Esophagus mucosa (tissue), 1 donor: ENCODE measurements at places on chromosomes 7 and 10. TPM values are rescaled to one million over a fixed set of nuclear protein-coding genes. Genes with fewer than 3 reads are reported as not detected.

TWIST1 gene
- total RNA-seq, result 0.64 TPM

CALHM1 gene
- 0.04 TPM for total RNA-seq

NXPH1 gene
- total RNA-seq, result not detected

NEURL1 gene
- total RNA-seq, result 0.16 TPM

DNA sequence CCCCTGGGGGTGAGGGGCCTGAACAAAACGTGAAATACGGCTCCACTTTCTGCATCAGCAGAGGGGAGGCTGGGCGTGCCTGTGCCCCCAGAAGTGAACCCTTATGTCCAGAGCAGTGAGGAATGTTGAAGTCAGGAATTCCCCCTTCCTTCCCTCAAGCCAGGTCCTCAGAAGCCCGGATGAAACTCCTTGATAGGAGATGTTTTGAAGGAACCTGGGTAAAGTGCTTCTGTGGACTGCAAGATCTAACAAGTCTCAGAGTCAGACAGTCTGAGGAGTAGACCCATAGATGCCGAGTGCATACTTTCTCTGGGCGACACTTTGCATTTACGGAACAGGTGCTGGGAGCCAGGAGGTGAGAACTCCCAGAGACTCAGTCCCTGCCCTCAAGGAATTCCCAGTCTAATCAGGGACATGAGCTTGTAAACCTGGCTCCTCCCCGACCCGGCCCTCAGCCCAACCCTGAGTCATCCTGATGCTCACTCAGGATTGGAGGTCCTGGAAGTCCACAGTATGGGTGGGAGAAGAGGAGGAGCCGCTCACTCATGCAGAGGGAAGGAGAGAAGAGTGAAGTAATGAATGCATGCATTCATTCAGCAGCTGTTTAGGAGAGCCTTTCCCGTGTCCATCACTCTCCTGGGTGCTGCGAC, 179.5 kb upstream of the ITGB1 start:
- no peak for ATAC-seq

DNA sequence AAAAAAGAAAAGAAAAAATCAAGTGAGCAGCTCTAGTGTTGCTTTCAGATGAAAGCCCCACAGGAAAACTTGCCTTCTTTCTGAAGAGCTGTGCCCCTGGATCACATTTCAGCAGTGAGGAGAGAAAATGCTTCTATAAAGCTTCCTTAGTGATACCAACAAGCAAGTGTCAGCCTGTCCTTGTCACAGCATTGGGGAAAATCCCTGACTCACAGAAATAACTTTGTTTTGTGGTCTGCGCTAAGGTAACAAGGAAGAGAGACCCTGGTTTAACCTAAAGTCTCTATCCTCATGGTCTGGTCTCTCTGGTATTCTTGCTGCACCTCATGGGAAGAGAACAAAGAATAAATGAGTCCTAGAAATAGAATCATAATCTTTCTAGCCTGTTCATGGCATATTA, 885.2 kb upstream of the SORCS1 start:
- no peak for ATAC-seq

DNA sequence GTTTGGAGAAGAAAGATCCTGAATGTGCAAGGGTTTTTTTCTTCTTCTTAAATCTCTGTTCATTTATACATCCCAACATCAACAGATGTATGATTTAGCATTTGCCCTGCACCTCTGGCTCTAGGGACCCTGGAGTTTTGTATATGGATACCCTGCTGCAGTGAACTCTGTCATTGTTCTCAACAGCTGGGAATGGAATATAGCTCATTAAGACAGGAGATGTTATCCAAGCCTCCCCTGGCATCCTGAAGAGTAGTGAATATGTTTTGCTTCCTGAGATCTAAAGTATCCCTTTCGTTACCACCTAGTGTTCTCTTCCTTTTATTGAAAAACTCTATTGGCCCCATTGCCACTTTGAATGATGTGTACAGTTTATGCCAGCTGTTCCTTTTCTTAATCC, 275.9 kb downstream of the EXOC4 start:
- no peak for ATAC-seq

GRCh38 chr7:77823787-77824186, 25.2 kb downstream of the PHTF2 start:
- ATAC-seq, result no peak

GRCh38 chr10:91590142-91590903, 42.5 kb downstream of the PPP1R3C start:
- peak; percentile 17 for ATAC-seq

GRCh38 chr7:139753081-139753692, 24.6 kb downstream of the HIPK2 start:
- ATAC-seq, result peak; percentile 48

DNA sequence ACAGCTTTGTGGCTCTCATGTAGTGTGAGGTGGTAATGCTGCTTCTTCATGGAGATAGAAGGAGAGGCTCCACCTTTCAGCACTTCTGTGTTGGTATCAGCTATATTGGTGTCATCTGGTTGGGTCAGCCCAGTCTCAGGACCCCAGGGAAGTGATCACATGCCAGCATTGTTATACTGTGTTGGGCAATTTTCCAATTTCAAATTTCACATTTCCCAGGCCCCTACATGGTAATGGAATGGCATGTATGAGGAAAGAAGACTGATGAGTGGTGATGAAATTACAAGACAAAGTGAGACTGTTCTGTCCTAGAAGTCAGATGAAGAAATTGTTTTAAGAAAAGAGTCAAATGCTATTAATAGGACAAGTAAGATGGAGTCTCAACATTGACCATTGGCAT, 3.7 kb upstream of the AKR1C3 start:
- ATAC-seq, result no peak

- no peak for ATAC-seq
Measured at GRCh38 chr10:66717231-66717981, 208.4 kb upstream of the LRRTM3 start.

DNA sequence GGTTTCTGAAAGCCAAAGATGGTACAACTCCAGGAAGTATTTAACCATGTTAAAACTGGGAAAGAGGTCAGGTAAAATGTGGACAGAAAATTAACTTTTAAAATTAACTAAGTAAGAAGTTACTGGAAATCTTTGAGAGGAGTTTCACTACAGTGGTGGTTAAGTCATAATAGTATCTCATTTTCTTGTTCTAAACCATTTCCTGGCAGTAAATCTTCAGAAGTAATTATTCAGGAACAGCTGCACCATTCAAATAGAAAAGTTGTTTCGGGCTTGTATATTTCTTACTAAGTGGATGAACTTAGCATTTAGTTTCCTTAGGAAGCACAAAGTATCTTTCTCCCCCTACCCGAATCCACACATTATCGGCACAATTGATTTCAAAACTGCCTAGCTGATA, 27.1 kb downstream of the COPG2 start:
- ATAC-seq, result no peak

- ATAC-seq, result no peak
Measured at GRCh38 chr10:4470231-4470835, 355.7 kb upstream of the AKR1E2 start.

GRCh38 chr7:120869700-120870099, 11.8 kb upstream of the TSPAN12 start:
- ATAC-seq, result no peak

GRCh38 chr10:131059881-131060280, 251.6 kb downstream of the TCERG1L start:
- ATAC-seq, result no peak

DNA sequence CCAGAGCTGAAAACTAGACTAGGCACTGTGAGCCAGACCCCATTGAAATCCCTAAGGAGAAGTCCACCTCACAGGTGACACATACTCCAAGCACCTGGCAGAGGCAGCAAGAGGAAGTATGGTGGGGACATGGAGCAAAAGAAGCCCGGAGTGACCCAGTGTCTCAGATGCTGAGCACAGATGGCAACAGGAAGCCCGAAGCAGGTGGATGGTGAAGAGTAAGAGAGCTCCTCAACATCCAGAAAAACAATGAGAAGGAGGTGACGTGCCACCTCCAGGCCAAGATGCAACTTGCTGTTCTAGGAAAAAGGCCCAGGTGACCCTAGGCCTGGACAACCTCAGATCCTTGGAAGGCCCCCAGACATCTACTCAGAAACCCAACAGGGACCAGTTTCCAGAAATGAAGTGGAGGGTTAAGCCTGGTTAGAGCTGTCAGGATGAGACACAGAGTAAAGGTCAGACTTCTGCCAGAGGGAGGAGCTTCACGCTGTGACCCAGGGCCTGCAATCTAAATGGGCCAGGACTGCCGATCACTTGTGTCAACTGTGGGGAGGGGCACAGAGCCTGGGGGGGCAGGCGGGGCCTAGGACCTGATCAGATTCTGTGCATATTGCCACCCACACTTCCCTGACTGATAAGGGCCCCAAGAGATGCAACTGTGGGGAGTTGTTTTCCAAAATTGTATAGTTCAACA, 2.4 kb upstream of the COBL start:
- ATAC-seq, result no peak
